ENCODE measurements at places on chromosomes 6 and 20.
A peak's percentile ranks its signal among the peaks of the same experiment; 100 is the strongest.

GRCh38 chr20:14928083-14928482 is 590.7 kb upstream of the FLRT3 start:
- peak; percentile 40 for DNase-seq

- DNase-seq = no peak
Observed at GRCh38 chr6:110419028-110419739, 3.8 kb upstream of the DDO start.

- no peak for DNase-seq
Observed at GRCh38 chr20:41563087-41563486, 55.1 kb downstream of the CHD6 start.

GRCh38 chr6:51814418-51814817 is 273.0 kb downstream of the PKHD1 start:
- DNase-seq = no peak

DNA sequence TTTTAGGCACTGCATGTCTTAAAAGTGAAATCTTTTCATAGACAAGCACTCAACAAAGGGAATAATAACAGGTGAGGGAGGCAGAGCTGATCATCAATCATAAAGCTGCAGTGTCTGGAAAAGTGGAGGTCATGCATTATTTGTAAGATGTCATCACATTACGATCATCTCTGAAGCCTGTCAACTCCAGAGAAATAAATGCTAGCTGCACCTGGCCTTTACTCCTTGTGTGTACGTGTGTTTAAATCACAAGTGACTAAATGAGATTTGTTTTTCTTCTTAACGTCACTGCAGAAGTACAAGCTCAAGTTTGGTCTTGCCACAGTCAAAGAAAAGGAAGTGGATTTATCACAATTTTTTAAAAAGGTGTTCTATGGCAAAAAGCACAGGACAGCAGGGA is 275.5 kb upstream of the SGK1 start:
- no peak for DNase-seq

DNA sequence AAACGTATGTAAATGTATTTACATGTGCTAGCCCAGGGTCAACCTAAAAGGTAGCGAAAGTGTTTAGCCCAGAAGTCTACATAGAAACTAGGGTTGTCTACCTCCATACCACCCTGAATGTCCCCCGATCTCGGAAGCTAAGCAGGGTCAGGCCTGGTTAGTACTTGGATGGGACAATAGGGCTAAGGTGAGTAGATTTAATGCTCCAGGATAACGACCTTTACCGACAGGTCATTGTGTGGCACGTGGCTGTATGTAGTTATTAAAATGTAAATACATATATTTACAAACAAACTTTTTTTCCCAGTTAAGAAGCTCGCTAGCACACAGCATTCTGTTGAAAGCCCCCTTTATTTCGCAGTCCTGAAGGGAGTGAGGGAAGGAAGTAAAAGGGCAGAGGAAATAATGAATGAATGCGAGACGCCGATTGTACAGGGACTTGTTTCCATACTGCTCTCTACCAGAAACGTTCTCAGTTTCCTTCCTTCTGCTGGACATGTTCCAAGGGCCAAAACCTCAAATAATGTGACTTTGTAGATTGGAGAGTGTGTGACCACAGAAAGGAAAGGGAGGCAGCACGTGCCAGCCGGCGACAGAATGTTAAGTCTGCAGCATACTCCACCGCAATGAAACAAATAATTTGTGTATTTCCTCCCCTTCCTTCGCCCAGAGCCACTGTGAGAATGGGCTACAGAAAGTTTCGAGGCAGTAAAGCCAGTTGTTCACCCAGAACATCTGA is 612 bp downstream of the ADAT2 start:
- DNase-seq = peak; percentile 72

GRCh38 chr6:141988954-141989705 is 143.6 kb upstream of the GJE1 start:
- DNase-seq = peak; percentile 9

GRCh38 chr6:140809694-140810101 is 1323.0 kb upstream of the GJE1 start:
- DNase-seq = no peak

DNA sequence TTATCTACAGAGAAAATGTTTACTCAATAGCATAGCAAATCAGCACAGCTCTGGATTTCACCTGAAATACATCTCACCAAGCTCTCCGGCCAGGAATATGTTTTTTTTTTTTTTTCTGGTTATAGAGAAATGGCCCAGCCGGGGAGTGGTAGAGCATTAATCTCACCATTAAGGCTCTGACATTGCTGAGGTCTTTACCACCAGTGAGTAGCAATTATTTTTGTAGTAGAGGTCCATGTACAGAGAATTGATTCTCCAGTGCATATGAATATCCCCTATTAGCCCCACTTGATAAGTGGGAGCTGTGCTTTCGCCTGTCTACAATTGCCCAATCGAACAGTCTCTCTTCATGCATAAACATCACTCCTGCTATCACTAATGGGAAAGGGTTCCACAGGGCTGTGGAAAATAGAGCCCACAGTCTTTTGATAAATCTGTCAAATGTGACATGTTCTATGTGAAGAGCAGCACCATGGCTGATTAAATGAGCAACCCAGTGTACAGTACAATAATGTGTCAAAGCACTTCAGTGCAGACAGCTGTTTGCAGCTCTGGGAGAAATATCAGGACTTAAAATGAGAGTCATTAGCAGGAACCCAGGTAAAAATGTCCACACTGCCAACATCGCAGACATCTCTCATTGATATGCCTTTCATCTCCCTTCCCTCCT is 227.1 kb upstream of the ID4 start:
- DNase-seq = no peak

- peak; percentile 81 for DNase-seq
Observed at GRCh38 chr20:1171461-1172093, 13.2 kb downstream of the TMEM74B start.

DNA sequence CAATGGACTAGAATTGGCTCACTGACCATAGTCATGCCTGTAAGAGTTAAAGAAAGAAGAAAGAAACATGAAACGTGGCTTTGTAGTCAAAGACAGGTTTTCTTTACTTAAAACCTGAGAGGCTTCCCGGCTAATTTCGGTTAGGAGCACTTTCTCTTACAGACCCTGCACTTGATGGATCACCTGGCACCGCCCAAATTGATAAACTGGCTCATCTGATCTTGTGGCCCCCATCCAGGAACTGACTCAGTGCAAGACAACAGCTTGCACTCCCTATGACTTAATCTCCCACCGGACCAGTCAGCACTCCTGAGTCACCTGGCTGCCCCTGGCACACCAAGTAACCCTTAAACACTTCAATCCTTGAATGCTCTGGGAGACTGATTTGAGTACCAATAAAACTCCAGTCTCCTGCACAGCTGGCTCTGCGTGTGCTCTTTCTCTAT is 12.3 kb downstream of the TMEM14B start:
- DNase-seq = peak; percentile 16

GRCh38 chr6:137237413-137238170 is 18.4 kb upstream of the IFNGR1 start:
- DNase-seq = no peak

DNA sequence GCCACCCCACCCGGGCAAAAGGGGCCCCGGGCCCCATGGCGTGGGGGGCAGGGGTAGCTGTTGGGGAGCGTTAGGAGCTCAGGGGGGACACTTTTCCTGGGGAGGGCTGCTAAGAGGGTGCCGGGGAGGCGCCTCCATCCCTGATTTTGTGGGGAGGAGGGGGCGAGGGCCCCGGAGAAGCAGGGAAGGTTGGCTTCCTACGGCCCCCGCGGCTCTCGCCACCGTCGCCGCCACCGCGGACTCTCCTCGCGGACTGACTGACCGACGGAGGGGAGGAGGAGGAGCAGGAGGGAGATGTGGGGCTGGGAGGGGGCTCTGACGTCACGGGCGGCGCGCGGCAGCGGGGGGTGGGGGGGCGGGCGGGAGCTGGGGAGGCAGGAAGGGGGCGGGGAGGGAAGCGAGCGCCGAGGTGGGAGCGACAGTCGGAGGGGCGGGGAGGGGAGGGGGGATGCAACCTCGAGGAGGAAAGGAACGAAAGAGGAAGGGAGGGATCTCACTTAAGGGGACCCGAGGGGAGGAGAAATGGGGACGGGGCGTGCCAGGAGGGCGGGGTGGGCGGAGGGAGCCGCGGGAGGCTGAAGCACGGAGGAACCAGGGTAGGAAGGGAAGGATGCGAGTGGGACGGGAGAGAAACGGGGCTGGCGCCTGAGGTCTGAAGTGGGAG is 5.1 kb downstream of the GABBR1 start:
- DNase-seq = peak; percentile 44

DNA sequence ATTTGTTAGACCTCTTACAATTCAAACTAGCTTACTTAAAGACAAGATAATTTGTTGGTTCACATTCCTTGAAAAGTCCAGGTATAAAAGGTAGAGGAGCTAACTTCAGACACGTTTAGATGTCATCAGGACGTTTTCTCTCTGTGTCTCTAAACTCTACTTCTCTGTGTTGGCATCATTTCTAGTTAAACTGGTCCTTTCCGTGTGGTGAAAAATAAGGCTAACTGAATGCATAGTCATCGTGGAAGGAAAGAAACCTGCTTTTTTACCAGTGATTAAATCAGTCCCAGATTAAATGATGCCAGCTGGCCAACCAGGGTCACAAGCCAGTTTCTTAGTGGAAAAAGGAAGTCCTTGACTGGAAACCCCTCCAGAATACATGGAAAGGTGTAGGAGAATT is 168.4 kb upstream of the AHI1 start:
- DNase-seq = no peak

DNA sequence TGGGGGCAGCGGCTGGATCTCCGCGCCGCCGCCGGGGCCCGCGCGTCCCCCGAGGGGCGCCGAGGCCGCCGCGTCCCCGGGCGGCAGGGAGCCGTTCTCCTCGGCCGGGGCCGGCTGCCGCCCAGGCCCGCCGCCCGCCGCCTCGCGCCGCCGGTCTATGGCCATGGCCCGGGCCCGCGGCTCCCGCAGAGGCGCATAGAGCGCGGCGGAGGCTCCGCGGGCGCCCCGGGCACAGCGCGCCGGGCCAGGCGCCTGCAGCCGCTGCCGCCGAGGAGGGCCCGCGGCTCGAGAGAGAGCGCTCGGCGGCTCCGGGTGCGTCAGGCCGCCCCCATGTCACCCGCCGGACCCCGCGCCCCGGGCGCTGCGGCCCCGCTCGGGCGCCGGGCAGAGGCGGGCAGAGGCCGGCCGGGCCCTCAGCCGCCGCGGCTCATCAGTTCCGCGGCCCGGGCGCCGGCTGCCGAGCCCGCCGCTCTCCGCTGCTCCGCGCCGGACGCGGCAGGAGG is 404 bp downstream of the SLC22A23 start:
- no peak for DNase-seq

GRCh38 chr6:144635051-144635450 is 349.9 kb downstream of the UTRN start:
- DNase-seq = no peak

DNA sequence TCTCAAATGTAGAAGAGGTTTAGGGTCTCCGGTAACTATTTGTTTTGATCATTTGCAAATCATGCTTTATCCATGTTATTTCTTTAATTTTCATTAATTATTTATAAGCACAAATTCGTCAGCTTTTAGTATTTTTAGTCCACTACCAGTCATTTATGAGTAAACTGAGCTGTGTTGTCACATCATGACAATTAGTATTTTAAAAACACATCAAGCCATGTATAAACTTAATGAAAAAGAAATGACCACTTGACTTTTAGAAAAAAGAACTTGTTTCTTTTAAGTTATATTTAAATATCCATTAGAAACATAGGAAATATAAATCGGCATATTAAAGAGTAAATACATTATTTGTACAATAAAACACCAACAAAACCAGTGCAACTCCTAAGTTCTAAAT is 2.8 kb downstream of the NKX2-4 start:
- no peak for DNase-seq

DNA sequence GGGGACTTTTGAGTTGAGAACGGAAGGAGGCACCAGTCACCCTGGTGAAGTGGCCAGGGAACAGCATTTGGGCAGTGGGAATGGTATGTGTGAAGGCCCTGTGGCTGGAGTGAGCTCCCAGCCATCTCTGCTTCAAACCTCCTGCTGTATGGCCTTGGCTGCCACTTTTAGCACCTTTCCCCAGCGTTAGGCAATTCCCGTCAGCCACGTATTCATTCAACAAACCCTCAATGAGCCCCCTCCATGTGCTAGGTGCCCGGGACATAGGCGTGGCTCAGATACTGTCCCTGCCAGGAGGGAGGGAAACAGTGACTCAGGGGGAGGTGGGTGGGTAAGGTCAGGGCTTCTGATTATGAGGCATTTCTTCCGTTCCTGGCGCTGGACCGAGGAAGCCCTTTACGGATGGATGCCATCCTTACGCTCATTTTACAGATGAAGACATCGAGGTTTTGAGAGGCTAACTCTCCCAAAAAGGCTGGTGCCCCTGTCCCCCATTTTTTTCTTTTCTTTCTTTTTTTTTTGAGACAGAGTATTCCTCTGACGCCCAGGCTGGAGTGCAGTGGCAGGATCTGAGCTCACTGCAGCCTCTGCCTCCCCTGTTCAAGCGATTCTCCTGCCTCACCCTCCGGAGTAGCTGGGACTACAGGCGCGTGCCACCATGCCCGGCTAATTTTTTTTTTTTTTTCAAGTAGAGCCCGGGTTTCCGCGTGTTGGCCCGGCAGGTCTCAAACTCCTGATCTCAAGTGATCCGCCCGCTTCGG is 37.5 kb downstream of the SRC start:
- peak; percentile 64 for DNase-seq

GRCh38 chr20:58657262-58657661 is 6.2 kb downstream of the STX16 start:
- DNase-seq = no peak

DNA sequence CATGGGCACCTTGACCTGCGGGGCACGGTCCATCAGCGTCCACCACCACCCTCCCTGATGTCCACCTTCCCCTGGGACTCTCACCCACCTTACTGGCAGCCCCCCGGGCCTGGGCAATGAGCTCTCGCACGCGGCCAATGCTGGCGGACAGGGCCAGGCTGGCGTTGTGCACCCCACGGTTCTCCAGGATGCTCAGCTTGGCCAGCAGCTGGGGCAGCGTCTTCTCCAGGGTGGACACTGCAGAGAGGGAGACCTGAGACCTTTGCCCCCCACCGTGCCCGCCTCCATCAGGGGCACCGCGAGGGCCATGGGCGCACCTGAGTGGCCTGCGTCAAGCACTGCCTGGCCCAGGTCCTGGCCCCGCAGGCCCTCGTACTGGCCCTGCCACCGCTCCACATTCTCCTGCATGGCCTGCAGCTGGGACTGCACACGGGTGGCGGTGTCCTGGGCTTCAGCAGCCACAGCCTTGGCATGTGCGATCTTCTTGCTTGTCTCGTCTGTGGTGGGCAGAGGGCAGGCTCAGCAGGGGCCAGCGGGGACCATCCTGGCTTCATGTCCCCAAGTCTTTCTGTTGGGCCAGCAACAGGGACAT is 12.0 kb downstream of the ADRM1 start:
- no peak for DNase-seq

GRCh38 chr6:138328210-138328609 is 49.5 kb upstream of the SMIM28 start:
- no peak for DNase-seq

Measured in erythroblast (primary cell).